ENCODE measurements at places on chromosomes 1 and 21.

GRCh38 chr1:230749150-230749549, 2.0 kb downstream of the CAPN9 start:
- no peak for DNase-seq

DNA sequence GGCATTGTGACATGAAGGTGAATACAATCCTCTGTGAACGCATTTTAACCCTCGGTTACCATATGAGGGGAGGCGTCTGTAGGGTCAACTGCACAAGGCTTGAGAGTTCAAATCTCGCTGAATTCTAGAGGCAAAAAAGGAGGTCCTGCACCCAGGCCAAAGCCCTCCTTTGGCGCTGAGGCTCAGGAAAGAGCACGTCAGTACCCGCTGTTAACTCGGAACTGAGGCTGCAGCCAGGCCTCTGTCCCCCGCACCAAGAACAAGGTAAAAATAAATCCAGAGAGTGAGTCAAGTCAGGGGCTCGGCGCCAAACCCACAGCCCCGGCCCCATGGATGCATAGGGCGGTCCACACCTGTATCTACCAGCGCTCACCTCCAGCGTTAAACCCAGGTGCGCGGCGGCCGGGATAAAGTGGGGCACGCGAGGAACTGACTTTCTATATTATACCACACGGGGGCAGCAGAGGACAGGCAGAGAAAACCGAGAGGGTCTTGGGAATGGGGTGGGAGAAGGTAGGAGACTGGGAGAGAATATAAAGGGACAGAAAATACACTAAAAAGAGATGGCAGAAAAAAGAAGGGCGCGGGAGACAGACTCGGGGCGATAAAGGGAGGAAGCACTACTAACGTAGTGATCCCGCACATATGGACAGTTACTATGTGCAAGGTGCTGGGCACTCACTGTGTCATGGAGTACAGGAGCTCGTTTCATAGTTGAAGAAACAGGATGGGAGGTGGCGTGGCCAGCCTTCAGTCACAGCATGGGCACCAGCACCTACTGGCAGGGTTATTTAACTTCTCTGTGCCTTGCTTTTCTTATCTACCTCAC, 54.9 kb downstream of the DMRTA2 start:
- DNase-seq = no peak

- DNase-seq = no peak
These were observed 4.6 kb downstream of the ZDHHC18 start for GRCh38 chr1:26831059-26831458.

DNA sequence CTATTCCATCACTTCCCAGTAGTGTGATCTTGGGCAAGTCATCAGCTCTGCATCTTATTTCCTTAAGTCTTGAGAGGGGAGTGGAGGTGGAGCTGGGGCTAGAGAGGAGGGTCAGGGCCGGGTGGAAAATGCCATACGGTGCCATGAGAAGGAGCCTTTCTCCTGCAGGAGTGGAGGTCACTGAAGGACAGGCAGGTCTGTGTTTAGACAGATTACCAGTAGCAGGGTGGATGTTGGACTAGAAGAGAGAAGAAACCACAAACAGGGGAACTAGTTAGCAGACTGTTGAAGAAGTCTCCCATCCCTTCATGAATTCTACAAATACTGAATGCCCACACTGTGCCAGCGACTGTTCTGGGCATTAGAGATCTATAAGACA, 13.9 kb upstream of the CPT2 start:
- no peak for DNase-seq
